Stimulated activated CD8-positive, alpha-beta memory T cell treated with anti-CD3 and anti-CD28 coated beads, Interleukin-15, amount 100 ng/mL, for 1 hour (primary cell): ENCODE measurements at places on chromosomes 6 and 20.

DNA sequence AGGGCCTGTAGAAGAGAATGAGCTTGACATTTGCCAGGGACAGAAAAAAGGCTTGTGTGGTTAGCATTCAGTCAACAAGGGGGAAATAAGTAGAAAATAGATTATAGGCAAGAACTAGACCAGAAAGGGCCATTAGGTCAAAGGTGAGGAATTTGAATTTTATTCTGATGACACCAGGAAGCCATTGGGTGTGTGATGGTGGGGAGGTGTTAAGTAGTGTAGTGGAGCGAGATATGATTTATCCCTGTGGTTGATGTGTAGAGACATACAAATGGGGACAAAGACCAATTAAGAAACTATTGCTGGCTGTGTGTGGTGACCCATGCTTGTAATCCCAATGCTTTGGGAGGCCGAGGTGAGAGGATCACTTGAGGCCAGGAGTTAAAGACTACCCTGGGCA is 11.0 kb downstream of the DSTN start:
- DNase-seq: no peak

DNA sequence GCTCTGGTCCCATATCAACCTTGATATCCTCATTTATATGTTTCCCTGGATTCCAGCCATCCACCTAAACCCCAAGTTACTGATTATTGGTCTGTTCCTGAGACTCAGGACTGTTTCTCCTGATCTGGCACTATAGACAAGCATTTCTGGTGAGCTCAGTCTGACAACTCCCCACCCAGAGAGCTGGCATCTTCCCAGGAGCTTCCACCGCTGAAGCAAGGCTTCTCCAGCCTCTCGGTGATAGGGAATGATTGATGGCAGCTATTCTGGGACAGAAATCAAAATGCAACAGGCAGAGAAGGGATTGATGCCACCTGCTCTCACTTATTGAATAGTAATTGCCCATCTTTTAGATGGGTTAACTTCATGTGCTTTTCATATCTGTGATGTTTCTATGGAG is 169.7 kb upstream of the GGTLC1 start:
- no peak for DNase-seq

- DNase-seq: no peak
Measured at GRCh38 chr6:24910961-24911725, 24.6 kb downstream of the RIPOR2 start.

GRCh38 chr6:33620158-33620855 is 815 bp upstream of the ITPR3 start:
- DNase-seq: no peak

DNA sequence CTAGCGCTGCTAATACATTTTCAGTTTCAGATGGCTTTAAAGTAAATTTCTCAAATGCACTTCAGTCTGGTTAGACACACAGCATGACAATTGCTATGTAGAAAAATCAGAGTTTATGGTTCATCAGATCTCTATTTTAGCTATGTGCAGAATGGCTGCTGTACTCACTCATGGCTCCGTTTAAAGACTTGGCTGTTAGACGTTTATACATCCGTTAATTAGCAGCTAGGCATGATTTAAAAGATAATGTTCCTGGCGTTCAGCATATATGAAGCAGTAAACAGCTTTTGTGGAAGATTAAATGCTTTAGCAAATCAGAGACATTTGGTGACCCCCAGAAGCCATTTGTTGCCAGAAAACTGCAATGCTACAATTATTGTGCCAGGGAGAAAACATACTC is 350.0 kb upstream of the MANEA start:
- DNase-seq: no peak

GRCh38 chr20:56004007-56004406 is 1.3 kb downstream of the CBLN4 start:
- DNase-seq: no peak

- DNase-seq: no peak
Measured at GRCh38 chr20:2658414-2659354, 5.3 kb downstream of the IDH3B start.

DNA sequence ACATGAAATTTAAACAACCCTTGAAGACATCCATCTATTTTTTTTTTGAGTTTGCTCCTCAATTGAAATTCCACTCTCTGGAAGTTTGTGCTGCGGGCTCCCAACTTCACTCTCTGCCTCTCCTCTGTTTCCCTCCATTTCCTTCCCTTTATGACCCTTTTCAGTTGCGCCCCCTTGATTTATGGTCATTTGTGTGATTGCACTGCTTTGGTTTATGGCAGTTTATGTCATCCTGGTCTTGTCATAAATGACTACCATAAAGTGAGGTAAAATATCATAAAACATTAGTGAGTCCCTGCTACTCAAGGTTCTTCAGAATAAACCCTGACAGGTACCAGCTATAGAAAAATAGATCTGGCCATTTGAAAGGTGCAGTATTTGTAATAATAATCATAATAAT is 348.3 kb upstream of the ZFP64 start:
- no peak for DNase-seq

- no peak for DNase-seq
Measured at GRCh38 chr6:163823577-163823976, 409.1 kb downstream of the QKI start.

GRCh38 chr6:50952092-50952907 is 133.6 kb downstream of the TFAP2B start:
- DNase-seq: no peak

DNA sequence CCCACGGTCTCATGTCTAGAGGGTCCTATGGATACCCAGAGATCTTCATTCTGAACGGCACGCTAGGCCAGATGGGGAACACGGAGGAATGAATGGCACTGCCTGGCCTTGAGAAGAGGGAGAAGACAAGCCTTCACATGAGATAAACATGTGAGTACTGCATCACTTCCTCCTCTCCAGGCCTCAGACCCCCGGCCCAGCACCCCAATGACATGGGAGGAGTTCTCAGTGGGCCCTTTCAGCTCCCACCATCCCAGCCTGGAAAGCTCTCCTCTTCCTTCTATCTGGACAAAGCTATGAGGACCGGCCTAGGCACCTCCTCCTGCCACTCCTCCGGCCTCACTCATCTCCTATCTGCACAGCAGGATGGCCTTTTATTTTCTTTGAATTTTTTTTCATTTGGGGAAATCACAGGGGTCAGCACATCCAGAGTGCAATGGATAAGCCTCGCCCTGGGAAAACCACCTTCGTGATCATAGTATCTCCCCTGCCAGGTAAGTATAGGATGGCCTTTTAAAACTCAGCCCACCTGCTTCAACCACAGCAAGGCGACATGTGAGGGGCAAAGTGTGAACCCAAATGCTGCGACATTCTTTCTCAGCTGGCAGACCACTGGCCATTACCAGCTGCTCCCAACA is 39.2 kb upstream of the CDKN1A start:
- no peak for DNase-seq

GRCh38 chr20:43916881-43917371 is 2.3 kb downstream of the TOX2 start:
- DNase-seq: no peak

GRCh38 chr6:12909833-12910232 is 193.3 kb downstream of the PHACTR1 start:
- DNase-seq: no peak

- DNase-seq: no peak
Measured at GRCh38 chr6:36821581-36822335, 17.5 kb downstream of the CPNE5 start.

DNA sequence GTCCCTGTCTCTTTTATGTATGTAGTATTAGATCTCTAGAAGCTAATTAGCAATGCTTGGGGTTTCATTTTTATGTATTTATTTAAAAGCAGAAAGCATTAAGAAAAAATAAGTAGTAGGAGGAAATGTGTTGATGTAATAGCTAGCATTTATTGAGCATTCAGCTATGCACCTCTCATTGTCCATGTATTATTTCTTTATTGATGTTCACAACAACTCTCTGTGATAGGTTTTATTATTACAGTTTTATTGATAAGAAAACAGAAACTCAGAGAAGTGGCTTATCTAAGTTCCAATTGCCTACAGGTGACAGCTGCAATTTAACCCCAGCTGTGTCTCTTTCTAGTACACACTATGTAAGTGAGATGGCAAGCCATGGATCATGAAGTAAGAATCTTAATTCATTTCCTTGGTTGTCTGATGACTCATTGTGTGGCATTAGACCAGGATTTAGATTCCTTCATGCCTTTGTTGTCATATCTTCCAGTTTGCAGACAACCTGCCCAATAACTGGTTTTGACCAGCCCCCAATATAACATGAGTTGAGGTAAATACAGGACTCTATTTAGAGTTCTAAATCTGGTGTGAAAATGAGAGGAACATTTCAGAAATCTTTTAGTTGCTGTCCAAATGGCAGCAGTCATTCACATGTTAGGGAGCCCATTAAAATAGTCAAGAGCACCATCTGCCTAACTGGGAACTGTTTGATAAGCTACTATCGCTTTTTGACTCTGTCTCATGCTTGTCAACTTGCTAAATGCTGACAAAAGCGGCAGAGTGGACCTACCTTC is 170.8 kb upstream of the PHACTR1 start:
- DNase-seq: no peak

DNA sequence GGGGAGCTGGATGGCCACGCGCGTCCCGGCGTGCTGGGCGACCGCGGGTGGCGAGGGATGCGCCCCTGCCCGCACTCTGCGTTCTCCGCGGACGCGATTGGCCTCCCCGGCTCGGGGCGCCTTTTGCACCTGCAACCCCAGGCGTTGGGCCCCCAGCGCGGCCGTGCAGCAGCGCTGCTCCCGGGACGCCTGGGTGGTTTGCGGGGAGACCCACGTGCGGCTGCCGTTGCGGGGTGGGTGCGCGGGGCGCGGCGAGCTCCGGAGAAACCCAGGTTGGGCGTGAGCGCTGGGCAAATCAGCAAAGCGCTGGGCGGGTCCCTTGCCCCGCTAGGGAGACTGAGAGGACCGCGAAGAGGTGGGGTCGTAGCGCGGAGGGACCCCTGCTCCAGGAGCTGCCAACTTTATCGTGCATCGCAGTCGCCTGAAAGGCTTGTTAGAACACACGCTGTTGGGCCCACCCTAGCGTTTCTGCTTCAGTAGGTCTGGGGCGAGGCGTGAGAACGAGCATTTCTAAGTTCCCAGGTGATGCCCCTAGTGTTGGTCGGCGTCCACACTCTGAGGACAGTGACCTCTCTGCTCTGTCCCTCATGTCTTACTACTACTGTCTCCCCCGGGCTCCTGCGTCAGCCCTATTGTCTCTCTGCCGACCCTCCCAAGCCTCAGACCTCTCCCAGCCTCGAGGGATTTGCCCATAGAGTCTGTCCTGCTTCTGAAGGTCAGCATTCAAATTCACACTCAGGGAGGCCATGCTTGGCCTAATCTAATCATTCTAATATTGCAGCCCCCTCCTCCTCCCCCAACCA is 538 bp upstream of the ZFP64 start:
- no peak for DNase-seq

DNA sequence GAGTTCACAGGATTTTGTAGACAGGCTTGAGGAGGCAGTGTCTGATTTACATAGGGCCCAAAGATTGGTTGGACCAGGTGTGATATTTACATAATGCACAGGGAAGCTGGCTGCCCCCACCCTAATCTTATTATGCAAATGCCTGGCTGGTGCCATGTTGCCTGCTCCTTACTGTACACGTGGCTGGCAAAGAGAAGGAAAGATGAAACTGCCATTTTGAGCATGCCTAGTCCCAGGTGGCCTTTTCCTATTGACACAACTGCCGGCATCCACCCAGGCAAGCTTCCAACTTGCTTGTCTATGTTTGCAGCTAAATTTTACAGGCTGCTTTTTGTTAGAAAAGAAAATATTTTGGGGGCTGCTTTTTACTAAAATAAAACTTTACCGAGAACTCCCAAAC is 174.6 kb downstream of the LMBRD1 start:
- no peak for DNase-seq

GRCh38 chr20:38838326-38838725 is 32.8 kb downstream of the PPP1R16B start:
- DNase-seq: no peak

- no peak for DNase-seq
Measured at GRCh38 chr6:151900256-151900655, 92.8 kb downstream of the ESR1 start.

DNA sequence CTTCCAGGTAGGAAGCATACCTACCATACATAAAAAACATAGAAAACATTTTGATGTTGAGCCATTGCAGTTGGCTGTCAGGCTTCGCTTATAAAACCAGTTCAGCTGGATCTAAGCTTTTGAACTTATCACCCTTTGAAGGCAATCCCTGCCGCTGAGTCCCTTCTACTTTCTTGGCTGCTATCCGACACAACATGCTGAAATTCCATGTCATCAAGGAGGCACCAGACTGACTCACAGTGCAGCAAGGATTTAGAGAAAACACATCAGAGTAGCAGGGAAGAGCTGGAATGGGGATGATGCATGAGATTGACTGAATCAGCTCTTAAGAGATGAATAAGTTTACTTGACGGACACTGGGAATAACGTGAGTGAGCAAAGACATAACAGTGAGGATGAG is 135.0 kb upstream of the MAN1A1 start:
- DNase-seq: no peak

DNA sequence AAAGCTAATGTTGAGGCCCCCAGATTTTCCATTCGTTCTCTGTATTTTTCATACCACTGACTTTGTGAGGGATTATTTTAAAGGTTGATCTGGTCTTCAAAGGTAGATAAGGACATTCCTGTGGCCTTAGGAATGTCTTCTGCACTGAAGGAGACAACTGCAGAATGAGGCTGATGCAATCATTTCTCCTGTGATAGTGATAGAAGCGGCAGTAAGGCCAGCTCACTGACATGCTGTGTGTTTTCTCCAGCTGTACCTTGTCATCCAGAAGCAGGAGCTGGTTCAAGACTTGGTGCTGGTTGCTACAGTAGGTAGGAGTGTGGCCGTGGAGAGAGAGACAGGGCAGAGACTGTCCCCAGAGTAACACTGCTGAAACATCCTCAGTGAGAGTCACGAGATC is 53.8 kb downstream of the DCBLD1 start:
- no peak for DNase-seq

GRCh38 chr6:91879386-91879995 is 1292.6 kb upstream of the MAP3K7 start:
- no peak for DNase-seq

- no peak for DNase-seq
Measured at GRCh38 chr6:39610221-39610620, 115.0 kb downstream of the KIF6 start.

GRCh38 chr20:16472045-16472872 is 101.0 kb downstream of the KIF16B start:
- DNase-seq: no peak

DNA sequence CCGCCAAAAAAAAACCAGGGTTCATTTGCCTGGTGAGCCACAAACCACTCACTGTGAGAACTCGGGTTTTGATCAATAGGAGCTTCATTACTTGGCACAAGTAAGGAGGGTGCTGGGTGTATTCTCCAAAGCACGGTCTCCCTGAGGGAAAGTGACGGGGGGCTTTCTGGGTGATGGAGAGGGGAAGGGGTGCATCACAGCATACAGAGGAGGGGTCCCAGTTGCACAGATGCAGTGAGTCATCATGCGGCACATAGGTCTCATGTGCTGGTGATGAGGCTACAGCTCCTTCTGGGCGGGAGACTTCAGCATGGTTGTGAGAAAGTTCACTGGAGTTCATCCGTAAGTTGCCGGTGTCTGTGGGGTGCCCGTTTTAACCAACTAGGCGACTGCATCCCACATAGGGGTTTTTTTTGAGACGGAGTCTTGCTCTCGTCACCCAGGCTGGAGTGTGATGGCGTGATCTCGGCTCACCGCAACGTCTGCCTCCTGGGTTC is 36.2 kb downstream of the SUN5 start:
- DNase-seq: no peak

- DNase-seq: no peak
Measured at GRCh38 chr6:152004896-152005295, 197.4 kb downstream of the ESR1 start.
